ENCODE measurements at places on chromosomes 4 and X.

- DNase-seq = no peak
Observed at GRCh38 chr4:95472534-95472933, 76.2 kb downstream of the UNC5C start.

DNA sequence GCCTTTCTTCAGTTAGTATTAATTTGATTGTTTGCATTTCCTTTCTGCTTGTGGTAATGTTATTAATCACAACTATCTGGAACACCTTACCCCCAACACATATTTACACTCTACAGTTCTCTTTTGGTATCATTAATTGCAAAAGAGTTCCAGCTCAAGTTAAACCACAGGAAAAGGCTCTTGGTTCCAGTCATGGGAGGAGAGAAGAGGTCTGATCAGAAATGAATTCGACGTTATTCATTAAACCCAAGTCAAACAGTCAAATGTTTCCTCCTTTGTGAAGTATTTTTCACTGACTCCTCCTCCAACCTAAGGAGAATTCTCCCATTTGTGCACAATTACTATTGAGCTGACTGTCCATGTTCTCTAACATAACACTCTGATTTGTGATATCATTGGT lies 91.4 kb downstream of the SLC39A8 start:
- no peak for DNase-seq

DNA sequence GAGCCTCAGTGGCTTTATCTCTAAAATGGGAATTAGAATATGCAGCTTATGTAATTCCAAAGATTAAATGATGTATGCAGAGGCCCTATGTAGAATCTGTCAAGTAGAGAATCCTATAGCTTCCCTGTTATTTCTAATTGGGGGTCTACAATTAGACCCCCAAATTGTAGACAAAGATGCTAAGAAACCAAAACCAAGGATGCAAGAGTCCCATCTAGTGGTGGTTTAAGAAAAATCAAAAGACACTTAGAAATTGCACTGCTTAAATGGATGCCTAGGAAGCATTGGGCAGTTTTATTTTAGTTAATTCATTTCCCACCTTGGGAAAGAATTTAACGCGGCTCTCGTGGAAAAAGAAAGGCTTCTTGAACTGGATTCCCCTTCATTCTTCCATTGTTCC lies 115.2 kb downstream of the GABRA2 start:
- no peak for DNase-seq

DNA sequence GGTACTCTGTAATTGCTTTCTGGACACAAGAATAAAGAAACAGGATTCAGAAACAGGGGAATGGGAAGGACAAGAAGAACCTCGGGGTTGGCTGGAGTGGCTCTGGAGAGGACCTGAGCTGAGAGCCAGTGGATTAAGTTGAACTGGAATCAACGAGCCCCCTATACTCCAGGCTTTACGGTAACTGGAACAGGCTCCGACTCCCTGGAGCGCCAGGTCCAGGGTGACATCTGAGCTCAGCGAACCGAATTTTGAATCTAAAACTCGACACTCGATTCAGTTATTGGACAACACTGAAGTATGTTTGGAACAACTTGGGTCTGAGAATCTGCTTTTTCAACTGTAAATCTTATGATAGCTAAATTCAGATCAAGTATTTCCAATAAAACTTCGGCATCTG lies 23.9 kb downstream of the HMX1 start:
- DNase-seq = peak; percentile 14

GRCh38 chr4:145656156-145656555 lies 23.8 kb upstream of the C4orf51 start:
- DNase-seq = no peak

GRCh38 chr4:87370068-87370467 lies 20.9 kb downstream of the HSD17B11 start:
- DNase-seq = no peak

- DNase-seq = no peak
Observed at GRCh38 chr4:153241970-153242838, 38.0 kb downstream of the TRIM2 start.

GRCh38 chr4:27407616-27408015 lies 547.0 kb downstream of the STIM2 start:
- no peak for DNase-seq

DNA sequence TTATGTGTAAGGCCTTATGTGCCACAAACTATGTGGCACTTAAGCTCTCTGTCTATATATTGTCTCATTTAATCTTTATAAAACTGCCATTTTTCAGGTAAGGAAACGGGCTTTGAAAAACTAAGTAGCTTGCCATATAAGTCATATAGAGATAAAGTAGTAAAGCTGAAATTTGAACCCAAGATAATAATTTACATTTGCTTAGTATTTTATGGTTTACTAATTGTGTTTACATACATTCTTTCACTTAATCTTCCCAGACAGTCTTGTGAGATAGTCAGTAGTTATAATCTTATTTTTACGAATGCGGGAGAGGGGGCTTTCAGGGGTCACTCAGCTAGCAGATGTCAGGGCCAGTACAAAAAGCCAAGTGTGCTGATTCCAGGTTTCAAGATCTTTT lies 13.9 kb upstream of the CCNG2 start:
- DNase-seq = no peak

- DNase-seq = no peak
Observed at GRCh38 chrX:38657562-38657961, 96.2 kb downstream of the TSPAN7 start.

DNA sequence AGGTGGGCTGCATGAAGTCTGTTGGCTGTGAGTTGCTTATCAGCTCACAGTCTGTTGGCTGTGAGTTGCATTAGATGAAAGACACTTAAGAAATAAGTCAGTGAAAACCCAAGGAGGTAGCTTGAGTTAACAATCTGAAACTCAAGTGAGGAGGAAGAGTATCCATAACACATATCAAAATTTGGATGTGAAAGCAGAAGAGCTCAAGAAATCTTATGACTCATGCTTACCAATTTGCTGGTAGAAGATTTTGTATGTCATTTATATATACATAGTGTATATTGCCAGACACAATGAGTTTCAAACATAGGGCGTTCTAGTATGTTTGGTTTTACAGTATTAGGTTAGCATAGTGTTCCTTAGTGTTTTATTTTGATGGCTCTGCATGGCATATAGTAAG lies 107.4 kb downstream of the DDIT4L start:
- no peak for DNase-seq

- DNase-seq = no peak
Observed at GRCh38 chr4:68070302-68070701, 59.4 kb downstream of the TMPRSS11F start.

DNA sequence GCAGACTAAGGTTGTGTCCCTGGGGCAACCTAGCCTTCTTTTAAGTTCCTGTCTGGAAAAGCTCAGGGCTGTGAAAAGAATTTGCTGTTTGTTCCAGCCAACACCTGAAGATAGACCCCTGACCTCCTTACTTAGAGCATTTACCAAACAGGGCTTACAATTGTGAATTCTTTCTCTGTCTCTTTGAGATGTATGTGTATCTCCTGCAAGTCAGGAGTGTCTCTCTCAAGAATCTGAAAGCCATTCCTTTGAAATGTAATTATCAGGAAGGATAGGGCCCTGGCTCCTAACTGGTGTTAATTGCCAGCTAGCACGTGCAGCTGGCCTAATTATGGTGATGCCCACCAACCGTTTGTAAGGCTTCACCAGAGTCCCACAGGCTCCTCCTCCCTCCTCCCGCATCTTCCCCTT lies 18.2 kb downstream of the CCNG2 start:
- no peak for DNase-seq

DNA sequence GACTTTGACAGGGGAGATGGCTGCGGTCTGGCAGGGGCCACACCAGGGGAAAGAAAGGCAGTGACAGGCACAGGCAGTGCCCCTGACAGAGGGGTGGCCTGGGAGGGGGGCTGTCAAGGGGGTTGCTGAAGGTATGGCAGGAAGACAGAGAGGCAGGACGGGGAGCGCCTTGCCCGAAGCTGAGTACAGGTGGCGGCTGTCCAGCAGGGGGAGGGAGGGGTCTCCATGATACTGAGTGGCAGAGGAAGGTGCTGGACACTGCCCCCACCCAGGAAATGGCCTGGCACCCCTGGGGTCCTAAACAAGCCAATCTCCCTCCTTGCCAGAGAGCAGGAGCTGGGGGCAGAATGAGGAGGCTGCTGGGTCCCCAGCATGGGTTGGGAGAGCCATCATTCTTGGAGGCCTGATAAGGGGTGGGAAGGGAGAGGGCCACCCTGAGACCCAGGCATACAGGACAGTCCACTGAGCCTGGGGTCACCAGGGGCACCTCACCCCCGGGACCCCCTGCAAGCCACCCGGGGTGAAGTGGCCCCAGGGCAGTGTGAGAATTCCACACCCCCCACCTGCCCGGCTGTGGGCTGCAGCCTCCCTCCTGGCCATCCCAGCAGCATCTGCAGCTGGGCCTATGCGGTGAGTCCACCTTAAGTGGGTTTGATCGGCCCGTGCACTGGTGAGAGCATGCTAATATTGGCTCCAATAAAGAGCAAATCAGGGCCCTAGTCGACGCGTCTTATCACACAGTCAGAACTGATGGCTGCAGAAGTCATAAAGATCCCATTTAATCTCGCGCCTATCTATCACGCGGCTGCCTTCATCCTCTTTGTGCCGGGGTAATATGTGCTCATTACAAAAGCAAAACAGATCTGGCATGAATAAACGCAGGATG lies 108.5 kb downstream of the FAM53A start:
- no peak for DNase-seq

- no peak for DNase-seq
Observed at GRCh38 chrX:96703816-96704215, 19.2 kb downstream of the DIAPH2 start.

DNA sequence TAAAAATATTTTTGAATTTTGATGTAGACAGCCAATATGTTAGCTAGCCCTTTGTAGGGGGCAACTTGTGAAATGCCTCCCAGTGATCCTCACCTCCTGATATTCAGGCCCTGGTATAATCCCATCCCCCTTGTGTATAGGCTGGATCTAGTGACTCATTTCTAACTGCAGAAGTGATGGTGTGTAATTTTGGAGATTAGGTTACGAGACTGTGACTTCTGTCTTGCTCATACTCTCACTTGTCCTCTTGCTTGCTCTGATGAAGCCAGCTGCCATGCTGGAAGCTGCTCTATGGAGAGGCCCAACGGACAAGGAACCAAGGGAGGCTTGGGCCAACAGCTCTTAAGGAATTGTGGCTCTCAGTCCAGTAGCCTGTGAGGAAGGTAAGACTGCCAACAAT lies 61.7 kb downstream of the GPR82 start:
- DNase-seq = no peak

- no peak for DNase-seq
Observed at GRCh38 chr4:107616838-107617389, 103.1 kb downstream of the PAPSS1 start.

- DNase-seq = no peak
Observed at GRCh38 chr4:55437823-55438222, 42.1 kb downstream of the TMEM165 start.

DNA sequence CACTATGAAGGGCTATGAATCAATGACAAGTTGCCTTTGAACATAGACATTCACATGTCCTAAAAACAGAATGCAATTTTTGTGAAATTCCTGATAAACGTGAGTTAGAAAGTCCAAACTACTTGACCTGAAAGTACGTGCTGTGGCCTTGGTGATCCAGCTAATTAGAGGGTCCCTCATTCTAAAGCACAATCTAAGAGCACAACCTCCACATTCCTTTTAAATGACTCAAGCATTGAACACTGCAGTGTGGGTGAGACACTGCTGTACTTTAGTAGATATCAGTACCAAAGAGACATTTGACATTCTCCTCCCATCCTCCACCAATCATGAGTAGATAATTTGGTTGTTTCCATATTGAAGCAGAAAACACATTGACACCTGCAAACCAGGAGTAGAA lies 73.5 kb downstream of the FAM47B start:
- peak; percentile 4 for DNase-seq

DNA sequence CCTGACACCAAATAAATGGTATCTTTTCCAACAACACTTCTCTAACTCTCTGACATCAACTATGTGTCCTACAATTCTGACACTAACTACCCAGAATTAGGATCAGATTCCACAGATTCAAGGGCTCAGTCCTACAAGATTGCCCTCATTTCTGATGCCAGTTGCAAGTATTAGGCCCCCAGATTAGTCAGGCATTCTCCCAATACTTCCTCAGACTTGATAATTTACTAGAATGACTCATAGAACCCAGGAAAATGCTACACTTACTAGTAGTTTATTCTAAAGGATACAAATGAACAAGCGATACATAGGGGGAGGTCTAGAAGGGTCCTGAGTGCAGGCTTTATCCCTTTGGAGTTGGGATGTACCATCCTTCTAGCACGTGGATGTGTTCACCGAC lies 8.5 kb downstream of the TIGD2 start:
- DNase-seq = no peak

DNA sequence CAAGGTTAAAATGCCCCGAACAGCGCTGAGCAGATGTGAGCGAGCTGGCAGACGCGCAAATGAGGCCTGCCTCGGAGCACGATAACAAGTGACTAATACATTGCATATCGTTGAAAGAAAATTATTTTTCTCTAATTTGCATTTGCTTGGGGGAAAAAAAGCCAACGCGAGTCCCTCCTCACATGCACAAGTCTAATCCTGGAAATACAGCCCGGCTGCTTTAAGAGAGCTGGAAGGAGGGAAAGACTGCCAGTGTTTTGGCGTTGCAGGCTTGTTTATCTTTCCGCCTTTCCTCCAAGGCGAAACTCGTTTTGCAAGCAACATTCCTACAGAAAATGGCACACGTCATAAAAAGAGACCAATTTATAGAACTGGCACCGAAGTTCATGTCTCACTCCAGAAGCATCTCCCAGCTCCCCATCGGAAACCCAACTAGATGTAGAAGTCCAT lies 12.6 kb downstream of the BCOR start:
- peak; percentile 40 for DNase-seq

DNA sequence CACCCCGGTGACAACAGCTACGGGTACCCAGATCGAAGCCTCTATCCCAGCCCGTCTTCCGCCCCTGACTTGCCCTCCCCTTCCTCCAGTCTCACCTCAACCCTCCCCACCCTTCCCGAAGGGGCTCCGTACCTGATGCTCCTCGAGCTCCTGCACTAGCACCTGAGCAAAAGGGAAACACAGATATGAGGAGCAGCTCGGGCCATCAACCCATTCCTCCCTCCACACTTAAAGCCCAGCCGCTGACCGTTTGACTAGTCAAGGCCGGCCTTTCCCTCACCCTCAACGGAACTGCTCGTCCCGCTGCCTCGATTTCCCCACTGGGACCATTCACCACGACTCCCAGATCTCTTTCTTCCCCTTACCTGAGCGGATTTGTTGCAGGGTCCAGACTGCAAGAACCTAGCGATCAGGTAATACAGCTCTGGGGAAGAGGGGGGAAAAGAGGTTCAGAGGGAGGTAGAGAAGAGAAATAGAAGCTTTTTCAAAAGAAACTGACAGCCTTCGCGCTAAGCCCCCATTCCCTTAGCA lies 731 bp downstream of the BRWD3 start:
- DNase-seq = no peak

- no peak for DNase-seq
Observed at GRCh38 chr4:71269233-71269632, 69.6 kb upstream of the SLC4A4 start.
